NCI-H2029 treated with DMSO at 0.1 percent for 48 hours (cell line): ENCODE measurements at places on chromosomes 12 and 14.

- DNase-seq: no peak
Observed at GRCh38 chr12:51970904-51971646, 19.6 kb downstream of the ACVR1B start.

- no peak for DNase-seq
Observed at GRCh38 chr12:90859591-90859990, 95.4 kb downstream of the CCER1 start.

DNA sequence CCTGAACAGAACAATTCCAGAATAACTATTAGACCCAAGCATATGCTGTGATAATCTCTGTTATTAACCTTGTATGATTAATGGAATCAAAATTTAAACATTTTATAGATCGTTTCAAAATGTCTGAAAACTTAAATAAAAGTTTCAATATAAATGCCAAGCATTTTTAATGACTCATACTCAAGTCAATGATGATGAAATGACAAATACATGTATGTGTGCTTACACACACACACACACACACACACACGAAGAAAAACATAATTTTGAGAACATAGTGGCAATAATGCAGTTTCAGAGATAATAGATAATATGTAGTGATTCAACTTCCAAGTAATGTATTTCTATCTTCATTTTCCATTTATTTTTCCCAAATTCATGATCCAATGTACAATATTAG, 384.9 kb upstream of the FOXG1 start:
- DNase-seq: no peak

- no peak for DNase-seq
Observed at GRCh38 chr12:47312808-47313426, 233.2 kb upstream of the AMIGO2 start.

DNA sequence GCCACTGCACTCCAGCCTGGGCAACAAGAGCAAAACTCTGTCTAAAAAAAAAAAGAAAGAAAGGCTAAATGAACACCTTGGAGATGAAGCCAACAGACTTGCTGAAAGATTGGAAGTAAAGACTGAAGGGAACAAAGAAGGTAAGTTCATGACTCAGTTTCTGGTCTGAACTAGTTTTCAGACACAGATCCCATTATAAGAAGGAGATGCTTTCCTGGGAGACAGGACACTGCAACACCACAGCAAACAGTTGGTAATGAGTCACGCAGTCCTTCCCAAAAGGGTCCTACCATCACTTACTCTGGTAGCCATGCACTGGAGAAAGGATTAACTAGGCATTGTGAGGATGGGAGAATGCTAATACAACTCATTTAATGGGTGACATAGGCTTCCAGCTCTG, 97.2 kb downstream of the SSPN start:
- no peak for DNase-seq

DNA sequence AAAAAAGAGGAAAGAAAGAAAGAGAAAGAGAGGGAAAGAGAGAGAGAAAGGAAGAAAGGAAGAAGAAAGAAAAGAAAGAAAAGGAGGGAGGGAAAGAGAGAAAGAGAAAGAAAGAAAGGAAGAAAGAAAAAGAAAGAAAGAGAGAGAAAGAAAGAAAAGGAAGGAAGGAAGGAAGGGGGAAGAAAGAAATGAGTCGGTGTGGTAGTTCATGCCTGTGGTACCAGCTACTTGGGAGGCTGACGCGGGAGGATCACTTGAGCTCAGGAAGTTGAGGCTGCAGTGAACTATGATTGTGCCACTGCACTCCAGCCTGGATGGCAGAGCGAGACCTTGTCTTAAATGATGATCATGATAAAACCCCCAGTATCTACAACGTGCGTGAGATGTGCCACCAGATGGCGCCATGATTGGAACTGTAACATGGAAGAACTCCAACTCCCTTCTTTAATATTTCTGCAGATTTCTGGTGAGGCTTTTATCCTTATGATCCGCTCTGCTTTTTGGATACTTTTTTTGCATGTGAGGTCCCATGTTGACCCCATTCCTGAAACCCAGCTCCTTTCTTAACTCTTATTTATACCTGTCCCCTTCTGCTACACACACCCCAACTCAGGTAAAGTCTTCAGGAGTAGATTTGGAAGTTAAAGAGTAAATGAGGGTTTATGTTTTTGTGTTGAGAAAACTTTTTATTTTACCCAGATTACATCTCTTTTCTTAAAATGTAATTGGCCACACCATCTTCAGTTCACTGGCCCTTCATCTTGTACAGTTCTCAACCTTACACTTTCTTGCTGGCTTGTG, 25.6 kb downstream of the RNASE10 start:
- peak; percentile 25 for DNase-seq

DNA sequence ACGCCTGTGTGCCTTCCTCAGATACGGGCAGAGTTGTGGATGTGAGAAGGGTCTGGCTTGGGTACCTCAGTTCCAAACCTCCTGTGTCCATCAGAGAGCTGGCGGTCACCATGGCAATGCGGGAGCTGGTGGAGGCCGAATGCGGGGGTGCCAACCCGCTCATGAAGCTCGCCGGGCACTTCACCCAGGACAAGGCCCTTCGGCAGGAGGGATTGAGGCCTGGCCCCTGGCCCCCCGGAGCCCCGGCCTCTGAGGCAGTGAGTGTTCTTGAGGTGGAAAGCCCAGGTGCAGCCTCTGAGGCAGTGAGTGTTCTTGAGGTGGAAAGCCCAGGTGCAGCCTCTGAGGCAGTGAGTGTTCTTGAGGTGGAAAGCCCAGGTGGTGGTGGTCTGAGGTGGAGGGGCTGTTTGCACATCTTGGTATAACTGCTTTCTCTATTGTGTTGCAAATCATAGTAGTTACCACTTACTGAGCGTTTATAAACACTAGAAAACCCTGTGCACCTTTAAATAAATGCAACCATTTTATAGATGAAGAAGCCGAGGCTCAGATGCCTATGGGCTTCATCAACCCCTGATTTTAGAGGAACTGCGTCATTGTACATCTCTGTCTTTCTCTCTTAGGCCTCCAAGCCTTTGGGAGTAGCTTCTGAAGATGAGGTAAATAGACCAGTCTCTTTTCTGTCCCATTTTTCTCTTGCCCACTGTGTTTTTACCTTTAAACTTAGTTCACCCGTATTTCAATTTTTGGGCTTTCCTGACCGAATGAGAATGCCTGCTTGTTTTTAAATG, 976 bp downstream of the PEX5 start:
- DNase-seq: no peak

DNA sequence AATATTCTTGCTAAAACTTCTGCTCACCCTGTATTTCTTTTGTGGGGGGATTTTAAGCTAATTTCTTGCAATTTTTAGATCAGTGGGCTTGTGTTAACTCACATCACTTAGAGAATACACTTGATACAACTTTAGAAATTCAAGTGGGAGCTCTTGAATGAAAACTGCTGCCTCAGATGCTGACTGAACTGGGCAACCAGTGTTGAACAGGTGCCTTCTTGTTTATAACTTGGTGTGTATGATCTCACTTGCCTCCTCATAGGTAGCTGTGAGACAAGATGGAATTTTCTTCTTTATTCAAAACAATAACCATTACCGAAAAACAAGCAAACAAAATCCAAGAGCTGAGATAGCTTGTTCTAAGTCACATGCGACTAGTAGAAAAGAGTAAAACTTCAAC, 63.5 kb downstream of the FGD4 start:
- no peak for DNase-seq

DNA sequence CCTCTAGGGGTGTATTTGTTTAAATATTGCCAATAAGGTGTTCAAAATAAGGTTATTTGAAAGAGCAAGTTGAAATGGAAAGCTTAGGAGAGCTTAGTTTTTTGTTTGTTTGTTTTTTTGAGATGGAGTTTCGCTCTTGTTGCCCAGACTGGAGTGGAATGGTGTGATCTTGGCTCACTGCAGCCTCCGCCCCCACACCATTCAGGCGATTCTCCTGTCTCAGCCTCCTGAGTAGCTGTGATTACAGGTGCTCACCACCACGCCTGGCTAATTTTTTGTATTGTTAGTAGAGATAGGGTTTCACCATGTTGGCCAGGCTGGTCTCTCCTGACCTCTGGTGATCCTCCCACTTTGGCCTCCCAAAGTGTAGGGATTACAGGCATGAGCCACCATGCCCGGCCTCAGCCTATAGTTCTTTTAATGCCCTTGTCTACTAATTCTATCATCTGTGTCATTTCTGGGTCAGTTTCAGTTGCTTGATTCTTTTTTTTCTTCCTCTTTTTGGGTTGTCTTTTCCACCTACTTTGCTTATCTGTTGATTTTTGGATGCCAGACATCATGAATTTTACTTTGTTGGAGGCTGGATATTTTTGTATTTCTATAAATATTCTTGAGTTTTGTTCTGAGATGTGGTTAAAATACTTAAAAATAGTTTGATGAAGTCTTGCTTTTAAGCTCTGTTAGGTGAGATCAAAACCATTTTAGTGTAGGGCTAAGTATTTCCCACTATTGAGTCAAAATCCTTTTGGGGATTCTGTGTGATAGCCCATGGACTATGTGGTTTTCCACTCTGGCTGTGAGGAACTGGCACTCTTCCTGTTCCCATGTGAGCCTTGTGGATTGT, 18.7 kb downstream of the RCOR1 start:
- no peak for DNase-seq

DNA sequence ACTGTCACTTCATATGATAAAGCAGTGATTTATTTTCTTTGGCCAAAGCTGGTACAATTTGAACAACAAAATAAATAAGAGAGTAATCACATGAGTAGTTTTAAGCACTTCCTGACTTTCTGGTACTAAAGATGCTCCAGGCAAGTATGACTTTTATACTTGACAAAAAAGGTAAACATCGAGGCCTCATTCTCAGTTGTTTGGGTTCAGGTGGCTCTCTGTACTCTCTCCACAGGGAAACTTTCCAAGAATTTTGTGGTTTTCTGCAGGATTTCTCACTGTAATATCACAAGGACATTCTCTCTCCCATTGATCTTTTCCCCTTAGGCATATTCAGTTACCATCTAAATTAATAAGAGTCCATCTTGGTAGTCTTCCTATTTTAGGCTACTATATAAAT, 26.6 kb upstream of the KCNC2 start:
- no peak for DNase-seq

DNA sequence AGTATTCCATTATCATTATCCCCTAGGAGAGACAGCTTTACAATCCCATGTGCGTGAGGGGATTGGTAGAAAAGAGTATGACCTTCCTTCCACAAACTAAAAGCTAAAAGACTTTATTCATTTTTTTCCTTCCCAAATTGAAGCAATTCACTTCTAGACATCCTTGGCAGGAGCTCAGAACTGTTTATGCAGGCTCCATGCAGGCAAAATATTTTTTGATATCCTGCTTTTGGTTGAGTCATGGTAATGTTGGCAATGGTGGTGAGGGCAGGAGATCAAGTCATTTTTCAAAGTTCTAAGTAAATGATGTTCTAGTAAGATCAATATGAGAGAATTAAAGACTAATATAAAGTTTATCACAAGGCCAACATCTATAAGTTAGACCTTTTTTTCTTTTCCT, 1.3 kb upstream of the PLEKHG7 start:
- DNase-seq: no peak

DNA sequence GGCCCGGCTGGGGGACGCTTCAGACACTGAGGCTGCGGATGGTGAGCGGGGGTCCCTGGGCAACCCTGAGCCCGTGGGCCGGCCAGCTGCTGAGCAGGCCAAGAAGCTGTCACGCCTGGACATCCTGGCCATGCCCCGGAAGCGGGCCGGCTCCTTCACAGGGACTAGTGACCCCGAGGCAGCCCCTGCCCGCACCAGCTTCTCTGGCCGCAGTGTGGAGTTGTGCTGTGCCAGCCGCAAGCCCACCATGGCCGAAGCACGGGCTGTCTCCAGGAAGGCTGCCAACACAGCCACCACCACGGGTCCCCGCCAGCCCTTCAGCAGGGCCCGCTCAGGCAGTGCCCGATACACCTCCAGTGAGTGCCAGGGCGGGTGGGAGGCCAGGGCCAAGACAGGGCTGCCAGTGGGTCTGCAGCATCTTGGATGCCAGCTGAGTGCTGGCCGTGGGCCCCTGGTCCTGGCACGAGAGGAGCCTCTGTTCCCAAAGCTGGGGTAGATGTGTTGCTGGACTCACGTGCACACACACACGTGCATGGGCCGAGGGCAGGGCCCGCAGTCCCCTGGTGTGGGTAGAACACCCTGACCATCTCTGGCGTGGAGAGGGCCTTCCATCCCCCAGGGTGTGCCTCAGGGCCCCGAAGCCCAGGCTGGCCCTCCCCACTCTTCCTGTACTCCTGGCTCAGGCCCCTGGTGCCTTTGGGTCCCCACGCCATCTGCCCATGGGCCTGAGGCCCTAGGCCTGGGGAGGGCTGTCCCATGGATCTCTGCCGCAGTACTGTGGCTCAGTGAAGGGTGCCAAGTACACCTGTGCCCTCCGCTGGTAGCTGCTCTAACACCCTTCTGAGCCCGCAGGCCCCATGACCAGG, 22.8 kb downstream of the CEP170B start:
- no peak for DNase-seq

DNA sequence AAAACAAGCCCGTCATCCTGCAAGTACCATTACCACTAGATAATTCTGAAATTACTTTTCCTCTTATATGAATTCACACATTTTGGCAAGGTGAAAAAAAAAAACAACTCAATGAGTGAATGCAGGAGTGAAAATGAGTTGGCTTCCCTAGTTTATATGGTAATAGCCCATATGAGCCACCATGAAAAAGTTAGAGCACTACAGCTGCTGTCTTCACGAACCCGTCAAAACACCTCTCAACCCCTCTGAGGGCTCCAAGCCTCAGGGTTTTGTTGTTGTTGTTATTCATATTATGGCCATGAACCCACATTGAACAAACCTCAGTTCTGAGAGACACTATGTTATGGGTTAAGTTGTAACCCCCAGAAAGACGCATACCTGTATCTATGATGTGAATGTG, 289.9 kb upstream of the CAND1 start:
- no peak for DNase-seq
